ENCODE measurements at places on chromosomes 12 and 14. TPM values are rescaled to one million over a fixed set of nuclear protein-coding genes. Genes with fewer than 3 reads are reported as not detected.

Gene PIWIL1
- not detected for total RNA-seq

Gene ART4
- 13.2 TPM for total RNA-seq

Gene PRB2
- total RNA-seq: not detected

Gene GPR135
- total RNA-seq: 5.0 TPM

Gene PGF
- total RNA-seq: 4.1 TPM

Gene DTD2
- 10.7 TPM for total RNA-seq

Gene TMEM132C
- 12.1 TPM for total RNA-seq

Gene FLVCR2
- 8.1 TPM for total RNA-seq

Gene DIO2
- 1.1 TPM for total RNA-seq

Gene RPL10L
- total RNA-seq: not detected

Gene NFE2
- 0.28 TPM for total RNA-seq

Gene RFLNA
- total RNA-seq: 0.22 TPM

Gene FICD
- 2.8 TPM for total RNA-seq

Gene KRT78
- total RNA-seq: not detected

Gene ZDHHC22
- not detected for total RNA-seq

Gene SAMD4A
- 124 TPM for total RNA-seq

Gene ADAMTS20
- total RNA-seq: not detected

Gene WNT1
- total RNA-seq: not detected

Gene MYH7
- 461 TPM for total RNA-seq

Gene KRT82
- not detected for total RNA-seq

Gene COL2A1
- not detected for total RNA-seq

Gene DIP2B
- total RNA-seq: 11.8 TPM

Gene MYF6
- total RNA-seq: not detected

Gene SLC17A8
- total RNA-seq: 0.09 TPM

All from right cardiac atrium (tissue), 5 donors.